ENCODE measurements at places on chromosomes 13 and 19. TPM values are rescaled to one million over a fixed set of nuclear protein-coding genes. Genes with fewer than 3 reads are reported as not detected.

DNA sequence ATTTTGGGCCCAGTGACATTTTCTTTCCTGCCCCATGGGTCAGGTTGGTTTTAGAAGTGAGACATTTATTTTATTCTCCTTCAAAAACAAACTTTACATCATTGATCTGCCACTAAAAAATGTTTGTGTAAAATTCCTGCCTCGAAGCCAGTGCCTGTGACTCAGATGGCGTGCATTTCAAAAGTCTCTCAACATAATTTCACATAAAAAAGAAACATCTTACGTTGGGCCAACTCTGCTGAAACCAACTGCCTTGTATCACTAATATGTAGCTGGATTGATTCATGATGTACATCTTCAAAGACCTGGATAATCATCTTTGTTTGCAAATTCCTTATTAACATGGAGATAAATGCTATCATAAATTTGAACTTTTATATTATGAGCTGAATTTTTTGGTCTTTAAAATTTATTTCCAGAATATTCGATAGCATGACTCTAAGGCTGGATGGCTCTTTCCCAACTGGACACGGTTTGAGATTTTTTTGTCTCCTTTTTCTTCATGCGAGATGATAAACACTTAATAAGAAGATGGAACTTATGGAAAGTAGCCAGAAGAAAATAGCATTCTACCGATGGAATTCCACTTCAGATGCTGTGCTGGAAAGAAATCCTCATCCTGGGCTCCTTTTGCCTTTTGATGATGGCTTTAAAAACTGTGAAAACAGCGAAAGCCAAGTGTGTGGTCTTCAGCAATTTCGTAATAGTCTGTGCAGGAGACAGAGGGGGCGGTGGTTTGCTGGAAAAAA, 420.5 kb downstream of the FGF9 start:
- DNase-seq = peak; percentile 71

GRCh38 chr13:58119351-58119750, 487.8 kb downstream of the PCDH17 start:
- no peak for DNase-seq

- no peak for DNase-seq
Observed at GRCh38 chr19:18951721-18952281, 10.8 kb upstream of the HOMER3 start.

The F10 gene
- total RNA-seq = 10.0 TPM

GRCh38 chr13:110137680-110138009, 169.3 kb downstream of the COL4A1 start:
- DNase-seq = no peak

The PRTN3 gene
- not detected for total RNA-seq

DNA sequence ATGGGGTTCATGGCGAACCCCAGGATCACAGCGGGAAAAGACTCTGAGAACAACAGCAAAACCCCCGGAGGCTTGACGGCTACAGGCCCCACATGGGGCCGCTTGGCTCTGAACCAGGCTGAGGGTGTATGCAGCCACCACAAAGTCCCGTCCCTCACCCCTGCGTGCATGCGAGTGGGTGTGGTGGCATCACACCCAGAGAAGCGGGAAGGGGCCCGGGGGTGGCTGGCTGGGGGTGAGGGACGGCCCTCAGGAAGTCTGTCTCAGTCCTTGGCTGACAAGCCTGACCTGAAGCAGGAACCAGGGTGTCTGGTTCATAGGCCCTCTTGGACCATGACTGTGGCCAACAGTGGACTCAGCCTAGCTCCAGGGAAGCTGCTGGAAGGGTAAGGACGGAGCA, 34.2 kb downstream of the CEBPG start:
- peak; percentile 60 for DNase-seq

- DNase-seq = no peak
Observed at GRCh38 chr13:101640788-101641400, 188.4 kb downstream of the ITGBL1 start.

DNA sequence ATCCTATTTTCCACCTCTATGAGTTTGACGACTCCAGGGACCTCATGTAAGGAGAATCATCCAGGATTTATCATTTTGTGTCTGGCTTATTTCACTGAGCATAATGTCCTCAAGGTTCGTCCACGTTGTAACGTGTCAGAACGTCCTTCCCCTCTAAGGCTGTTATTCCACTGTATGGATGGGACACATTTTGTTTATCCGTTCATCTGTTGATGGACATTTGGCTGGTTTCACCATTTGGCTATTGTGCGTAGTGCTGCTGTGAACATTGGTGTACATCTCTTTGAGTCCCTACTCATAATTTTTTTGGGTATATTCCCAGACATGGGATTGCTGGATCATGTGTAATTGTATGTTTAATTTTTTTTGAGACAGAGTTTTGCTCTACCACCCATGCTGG, 21.5 kb downstream of the CRTC1 start:
- DNase-seq = no peak

DNA sequence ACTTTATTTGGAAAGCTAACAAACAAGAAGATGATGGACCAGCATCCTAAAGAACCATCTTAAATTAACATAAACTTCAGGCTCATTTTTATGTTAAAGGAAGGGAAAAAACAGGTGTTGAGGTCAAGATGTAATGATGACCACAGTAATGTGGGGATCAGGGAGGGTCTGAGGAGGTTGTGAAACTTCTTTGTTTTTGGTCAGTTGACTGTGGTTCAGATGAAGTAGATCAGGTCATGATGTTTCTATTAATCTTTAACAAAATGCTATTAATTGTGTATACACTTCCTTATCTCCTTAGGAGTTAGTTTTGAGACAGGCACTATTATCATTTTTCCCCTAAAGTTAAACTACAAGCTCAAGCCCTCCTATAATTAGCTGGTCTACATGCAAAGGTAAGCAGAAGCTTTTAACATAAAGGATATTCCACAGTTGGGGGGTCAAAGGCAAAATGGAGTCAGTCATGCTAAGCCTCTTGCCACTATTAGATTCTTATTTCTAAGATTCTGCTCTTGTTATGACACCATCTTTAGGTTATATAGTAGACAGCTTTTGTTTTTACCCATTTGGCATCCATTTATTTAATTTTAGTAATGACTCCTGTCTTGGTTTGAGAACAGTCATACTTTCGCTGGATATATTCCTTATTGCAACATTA, 800.1 kb upstream of the PCDH9 start:
- DNase-seq = no peak

Measured in sigmoid colon (tissue), 7 donors.